ENCODE measurements at places on chromosomes 12 and 14.

GRCh38 chr14:103427485-103428443 is 42.5 kb downstream of the MARK3 start:
- DNase-seq = peak; percentile 51

DNA sequence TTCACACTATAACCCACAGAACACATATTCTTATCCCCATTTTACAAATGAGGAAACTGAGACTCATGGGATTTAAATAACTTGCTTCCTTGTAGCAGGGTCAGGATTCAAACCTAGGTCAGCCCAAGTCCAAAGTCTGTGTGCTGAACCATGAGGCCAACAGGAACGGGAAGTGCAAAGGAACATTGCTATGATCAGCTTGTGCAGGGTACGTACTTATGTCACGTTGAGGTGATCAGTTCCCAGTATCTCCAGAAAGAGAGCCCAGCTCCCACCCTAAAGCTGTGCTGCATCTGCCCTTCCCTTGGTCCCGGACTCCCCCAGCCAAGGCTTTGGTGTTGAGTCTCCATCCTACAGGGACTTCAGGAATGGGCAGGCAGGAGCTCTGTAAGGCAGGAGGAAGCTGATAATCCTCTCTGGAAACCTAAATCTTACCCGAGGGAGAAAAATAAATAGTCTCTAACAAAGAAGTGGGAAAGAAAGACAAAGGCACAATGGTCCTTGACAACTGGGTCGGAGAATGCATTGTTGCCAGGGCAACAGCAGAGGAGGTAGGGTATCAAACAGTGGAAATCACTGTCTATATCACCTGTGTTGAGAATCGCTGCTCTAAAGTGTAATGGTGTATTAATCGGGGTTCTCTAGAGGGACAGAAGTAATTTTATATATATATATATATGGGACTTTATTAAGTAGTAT is 82.5 kb upstream of the FICD start:
- DNase-seq = no peak

GRCh38 chr12:68334132-68334531 is 2.0 kb upstream of the MDM1 start:
- peak; percentile 19 for DNase-seq

- DNase-seq = no peak
These were observed 16.1 kb downstream of the BCL11B start for GRCh38 chr14:99255621-99256482.

DNA sequence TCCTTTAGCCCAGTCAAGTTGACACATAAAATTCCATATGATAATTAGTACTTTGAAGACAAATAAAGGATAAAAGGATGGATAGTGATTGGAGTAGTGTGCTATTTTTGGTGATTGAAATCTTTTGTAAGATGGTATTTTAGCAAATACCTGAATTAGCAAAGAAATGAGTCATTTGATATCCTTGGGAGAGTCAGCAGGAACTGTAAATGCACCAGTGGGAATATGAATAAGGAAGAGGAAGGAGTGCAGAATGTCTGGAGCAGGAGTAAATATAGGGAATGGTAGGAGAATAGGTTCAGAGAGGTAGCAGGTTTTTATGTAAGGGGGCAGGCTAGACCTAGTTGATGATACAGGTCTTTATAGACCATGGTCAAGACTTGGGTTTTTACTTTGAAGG is 75.0 kb downstream of the TRMT5 start:
- DNase-seq = no peak

DNA sequence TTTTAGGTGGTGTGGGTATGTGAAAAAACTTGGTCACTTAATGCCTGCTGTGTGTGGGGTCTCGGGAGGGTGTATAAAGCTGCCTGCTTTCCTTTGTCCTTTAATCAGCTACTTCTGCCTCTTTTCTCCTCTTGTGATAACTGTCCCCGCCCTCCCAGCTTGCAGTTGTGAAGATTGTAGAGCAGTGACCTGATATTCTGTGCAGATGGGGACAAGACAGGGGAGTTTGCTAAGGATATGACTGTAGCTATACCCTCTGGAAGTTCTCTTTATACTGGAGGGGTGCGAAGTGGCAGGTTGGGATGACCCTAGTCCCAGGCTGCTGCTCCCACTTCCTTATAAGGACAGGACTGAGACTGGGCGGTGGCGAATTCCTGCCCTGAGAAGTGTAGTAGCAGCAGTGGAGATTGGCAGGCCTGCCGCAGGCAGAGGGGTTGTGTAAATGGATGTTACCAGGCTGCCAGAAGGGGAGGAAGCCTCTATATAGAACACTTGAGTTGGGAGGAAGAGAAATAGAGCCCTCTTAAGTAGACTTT is 835 bp downstream of the MYL6 start:
- DNase-seq = peak; percentile 33

DNA sequence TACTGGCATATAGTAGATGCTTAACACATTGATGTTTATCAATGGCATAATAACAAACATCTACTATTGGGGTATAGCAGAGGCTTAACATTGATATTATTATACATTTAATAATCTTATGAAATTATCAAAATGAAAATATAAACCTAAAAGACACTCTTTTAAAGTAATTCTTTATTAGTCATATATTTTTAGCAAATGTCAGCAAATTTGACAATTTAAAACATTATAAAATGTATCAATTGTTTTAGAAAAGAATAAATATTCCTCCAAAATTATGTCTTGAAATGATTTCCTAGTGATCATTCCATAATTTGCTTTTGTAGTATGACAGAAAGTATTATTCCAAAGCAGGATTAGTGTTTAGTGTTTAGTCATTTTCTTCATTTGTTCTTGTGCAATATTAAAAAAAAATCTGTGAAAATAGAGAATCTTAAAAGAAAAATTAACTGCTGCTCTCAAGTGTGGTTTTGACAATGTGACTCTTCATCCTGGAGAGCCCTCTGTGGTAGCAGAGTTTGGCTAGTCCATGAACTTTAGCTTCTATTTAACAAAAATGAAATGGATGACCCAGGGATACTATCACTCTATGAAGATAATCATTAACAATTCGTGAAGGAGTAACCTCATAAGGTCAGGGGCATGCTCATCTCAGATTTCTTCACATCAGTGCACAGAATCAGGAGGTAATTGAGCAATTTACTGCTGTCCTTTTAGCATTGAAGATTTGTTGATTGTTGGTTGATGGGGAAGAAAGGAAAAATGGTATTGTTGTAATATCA is 1018.5 kb downstream of the LRFN5 start:
- DNase-seq = no peak

DNA sequence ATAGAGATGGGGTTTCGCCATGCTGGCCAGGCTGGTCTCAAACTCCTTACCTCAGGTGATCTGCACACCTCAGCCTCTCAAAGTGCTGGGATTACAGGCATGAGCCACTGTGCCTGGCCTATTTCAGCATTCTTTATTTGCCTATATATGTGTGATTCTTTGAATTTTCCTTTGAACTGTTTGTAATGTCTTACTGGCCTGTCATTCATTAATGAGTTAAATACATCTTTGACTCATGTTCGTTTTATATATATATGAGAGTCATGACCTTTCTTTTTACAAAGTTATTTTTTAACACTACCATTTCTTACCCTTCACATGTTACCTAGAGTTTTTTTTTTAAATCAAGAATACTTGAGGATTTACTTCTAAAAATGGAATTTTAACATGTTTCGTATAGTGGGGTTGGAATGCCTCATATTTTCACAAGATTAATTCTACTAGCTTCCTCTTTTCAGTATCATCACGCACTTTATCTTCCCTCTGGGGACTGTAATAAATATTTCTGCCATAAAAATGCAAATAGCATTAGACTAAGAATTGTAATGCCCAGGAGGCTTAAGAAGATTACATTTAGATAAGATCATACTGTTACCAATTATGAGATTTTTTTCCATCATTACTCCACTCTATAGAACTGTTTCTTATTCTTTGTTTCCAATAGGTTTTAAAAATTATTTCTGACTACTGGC is 66.7 kb downstream of the NTN4 start:
- DNase-seq = no peak

GRCh38 chr14:63474844-63475243 is 68.3 kb downstream of the PPP2R5E start:
- no peak for DNase-seq

GRCh38 chr14:78508023-78508422 is 337.9 kb downstream of the NRXN3 start:
- DNase-seq = no peak

DNA sequence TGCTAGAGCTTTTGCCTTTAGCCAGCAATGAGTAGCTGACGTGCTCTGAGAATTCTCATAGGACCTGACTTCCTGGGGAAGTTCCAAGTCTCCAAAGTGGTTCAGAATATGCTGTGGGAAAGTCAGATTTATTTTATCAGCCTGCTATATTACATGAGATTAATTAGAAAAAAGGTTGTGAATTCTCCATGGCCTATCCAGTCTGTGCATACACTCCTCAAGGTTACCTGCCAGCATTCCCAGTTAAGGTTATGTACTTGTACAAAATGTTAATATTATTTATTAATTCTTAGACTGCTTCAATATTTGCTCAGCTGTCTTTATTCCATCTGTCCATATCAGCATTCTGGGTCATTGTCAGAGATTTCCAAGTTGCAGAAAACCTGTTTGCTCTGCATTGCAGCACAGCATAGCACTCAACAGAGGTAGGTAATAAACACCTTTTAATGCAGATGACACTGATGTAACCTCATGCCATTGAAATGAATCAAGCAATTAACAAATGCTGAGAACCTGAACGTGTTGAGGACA is 2.7 kb upstream of the SEL1L start:
- DNase-seq = no peak

DNA sequence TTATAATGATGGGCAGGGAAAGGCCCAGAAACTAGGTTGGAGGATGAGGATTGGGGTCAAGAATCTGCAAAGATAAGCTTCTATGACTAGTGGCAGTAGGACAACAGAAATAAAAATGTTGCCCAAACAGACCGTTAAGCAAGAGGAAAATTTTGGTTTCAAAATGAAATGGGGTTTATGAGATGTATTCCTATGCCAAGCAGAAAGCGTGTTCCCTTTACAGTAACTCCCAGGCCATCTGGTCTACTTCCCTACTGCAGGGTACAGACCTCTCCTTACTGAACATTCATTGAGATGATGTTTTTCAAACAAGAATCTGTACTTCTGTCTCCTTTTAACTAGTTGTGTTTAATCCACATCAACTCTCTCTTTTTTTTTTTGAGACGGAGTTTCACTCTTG is 20.4 kb upstream of the TMEM229B start:
- no peak for DNase-seq

GRCh38 chr14:72178517-72178916 is 246.3 kb downstream of the RGS6 start:
- DNase-seq = no peak

GRCh38 chr14:104130974-104131651 is 7.3 kb upstream of the KIF26A start:
- no peak for DNase-seq

- no peak for DNase-seq
These were observed 11.2 kb upstream of the TMX1 start for GRCh38 chr14:51228890-51229289.

- DNase-seq = peak; percentile 41
These were observed 12.4 kb upstream of the ITGB7 start for GRCh38 chr12:53219292-53219955.

Data from CD4-positive, alpha-beta T cell treated with Interleukin-4 for 4 hours (primary cell).